T-cell (primary cell): ENCODE measurements at places on chromosomes 16 and 17.

GRCh38 chr16:50684823-50685461 is 3.8 kb upstream of the SNX20 start:
- DNase-seq = no peak

DNA sequence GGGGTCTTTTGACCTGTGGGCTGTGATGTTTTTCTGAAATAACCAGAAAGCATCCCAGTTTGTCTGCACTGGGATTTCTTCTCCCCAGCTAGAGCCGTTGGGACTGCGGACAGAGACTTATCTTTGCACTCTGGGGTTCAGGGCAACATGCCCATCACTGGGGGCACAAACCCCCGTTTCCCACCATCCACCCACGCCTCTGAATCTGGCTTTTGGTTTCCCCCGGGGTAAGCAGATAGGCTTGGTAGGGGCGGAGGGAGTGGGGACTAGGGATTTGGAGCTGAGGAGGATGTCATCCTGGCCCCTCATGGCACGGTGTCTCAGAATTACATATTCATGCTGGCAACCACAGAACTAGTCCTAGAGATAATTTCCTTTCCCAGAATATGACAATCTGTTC is 68.6 kb downstream of the CCDC182 start:
- DNase-seq = no peak

- DNase-seq = peak; percentile 41
These were observed 10.4 kb upstream of the CHMP6 start for GRCh38 chr17:80981062-80981902.

- no peak for DNase-seq
These were observed 27.6 kb upstream of the PITPNA start for GRCh38 chr17:1590029-1590746.

GRCh38 chr16:56950881-56951771 is 10.6 kb upstream of the CETP start:
- no peak for DNase-seq

DNA sequence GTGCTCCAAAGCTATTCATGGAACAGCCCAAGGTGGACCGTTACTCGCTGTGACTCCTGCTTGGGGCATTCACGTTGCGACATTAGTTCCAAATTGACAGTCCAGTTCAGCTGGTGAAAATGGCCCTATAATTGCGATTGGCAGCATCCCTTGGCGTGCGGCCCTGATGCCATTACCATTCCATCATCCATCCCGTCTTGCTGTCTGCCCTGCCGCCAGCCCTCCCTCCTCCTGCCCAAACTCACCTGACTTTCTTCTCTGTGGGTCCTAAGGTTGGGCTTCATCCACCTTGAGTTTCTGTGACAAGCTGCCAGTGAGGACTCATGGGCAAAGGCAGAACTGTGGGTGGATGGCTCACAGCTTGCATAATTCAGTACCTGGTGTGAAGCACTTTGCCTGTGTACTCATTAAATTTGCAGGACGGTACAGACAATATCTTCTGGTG is 104.6 kb downstream of the RPTOR start:
- DNase-seq = no peak

DNA sequence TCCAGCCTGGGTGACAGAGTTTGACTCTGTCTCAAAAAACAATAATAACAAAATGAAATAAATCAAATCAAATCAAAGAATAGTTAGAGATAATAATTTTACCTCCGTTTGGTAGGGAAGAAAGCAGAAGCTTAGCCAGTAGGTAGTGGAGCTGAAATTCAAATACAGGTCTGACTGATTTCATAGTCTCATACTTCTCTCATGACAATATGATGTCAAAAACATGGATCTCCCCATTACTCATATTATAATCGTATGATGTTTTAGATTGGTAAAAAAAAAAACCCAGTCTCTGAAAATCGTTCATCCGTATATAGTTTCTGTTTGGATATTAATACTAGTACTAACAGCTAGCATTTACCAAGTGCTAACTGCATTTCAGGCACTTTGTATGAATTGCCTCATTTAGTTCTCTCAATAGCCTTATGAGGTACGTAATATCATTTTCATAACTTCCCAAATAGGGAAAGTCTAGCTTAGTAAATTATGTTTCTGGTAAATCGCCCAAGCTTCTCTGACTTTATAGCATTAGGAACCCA is 48.7 kb downstream of the CDH8 start:
- no peak for DNase-seq

DNA sequence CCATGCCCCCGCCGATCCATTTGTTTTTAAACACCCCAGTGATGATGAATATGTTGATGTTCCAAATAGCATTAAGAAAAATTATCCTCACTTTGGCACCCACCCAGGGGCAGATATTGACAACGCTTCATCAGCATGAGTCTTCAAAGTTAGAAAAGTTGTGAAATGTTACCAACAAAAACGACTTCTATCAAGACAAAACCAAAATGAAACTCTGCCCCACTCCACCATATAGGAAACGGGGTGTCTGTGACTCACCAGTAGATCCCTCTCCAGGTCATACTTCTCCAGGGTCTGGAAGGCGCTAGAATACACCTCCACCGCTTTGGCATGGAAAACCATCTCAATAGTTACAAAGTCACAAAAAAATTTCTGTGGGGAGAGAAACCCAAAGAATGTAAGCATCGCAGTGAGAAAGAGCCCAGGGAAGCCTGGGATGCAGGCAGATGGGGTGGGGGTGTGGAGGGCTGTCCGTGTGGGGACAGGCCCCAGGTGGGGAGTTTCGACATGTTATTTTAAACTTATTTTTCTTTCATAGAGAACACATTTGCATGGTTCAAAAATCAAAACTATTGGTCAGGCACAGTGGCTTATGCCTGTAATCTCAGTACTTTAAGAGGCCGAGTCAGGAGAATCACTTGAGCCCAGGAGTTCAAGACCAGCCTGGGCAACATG is 10.2 kb downstream of the CIBAR2 start:
- DNase-seq = no peak

DNA sequence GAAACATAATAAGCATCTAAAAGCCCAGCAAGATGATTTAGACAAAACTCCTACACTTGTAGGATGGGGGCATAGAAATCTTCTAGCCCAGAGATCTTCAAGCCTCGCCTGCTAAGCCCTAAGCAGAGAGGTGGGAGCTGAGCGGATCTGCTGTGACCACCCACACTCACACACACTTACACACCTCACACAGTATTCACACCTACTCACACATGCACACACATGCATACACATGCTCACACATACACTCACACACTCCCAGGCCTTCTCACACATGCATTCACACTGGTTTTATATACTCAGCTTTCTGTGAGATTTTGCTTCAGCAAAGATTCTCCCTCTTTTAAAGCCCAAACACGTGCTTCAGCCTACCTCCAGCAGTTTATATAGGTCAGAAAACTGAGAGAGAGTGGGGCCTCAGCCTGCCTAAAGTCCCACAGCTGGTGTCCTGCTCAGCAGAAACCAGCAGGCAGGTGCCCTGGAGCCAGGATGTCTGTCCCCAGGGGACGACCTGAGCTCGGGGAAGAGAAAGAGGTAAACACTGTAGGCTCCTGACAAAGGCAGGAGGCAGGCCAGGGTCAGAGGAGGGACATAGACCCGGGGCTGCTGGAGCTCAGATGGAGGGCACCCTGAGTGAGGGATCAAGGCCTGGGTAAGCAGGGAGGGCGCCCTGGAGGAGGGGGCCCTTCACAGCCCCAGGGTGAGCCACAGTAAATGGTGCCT is 12.0 kb upstream of the KRT19 start:
- no peak for DNase-seq

DNA sequence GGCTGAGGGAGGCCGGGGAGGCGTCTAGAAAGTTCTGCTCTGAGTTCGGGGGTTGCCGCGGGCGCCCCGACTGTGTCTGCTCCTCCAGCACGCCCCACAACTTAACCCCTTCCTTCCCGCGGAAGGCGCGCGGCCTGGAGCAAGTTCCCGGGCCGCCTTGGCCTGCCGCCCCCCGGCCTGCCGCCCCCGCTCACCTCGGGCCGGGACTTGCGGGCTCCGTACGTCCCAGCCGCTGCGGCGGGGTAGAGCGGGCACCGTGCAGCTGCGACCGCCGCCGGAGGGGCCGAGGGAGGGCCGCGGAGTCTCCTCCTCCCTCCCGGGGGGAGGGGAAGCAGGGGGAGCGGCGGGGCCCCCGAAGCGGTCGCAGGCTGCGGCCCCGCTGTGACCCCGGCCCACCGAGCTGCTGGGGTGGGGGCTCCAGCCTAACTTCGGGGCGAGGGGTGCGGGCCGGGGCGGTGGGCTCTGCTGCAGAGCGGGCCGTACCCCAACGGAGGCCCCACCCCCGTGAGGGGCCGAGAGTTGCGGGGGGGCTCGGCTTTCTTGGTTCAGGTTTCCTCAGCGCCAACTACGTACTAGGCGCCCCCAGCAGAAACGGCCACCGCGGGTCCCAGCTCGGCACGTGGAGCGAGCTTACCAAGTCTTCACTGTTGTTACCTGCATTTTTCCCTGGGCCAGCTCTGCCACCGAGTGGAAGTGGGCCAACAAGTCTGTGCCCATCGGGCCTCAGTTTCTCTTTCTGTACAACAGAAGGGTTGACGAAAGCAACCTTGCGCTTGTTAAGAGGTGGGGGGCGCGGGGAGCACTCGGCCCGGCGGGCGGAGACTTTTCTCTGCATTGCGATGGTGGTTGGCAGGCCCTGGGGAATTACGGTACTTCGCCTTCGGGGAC is at the start of gene CCDC102A:
TSS of gene CCDC102A (minus strand) at position 266 of the 888 bp plus-strand sequence. CDS start 7,394 bp downstream, outside the sequence.
- no peak for DNase-seq

DNA sequence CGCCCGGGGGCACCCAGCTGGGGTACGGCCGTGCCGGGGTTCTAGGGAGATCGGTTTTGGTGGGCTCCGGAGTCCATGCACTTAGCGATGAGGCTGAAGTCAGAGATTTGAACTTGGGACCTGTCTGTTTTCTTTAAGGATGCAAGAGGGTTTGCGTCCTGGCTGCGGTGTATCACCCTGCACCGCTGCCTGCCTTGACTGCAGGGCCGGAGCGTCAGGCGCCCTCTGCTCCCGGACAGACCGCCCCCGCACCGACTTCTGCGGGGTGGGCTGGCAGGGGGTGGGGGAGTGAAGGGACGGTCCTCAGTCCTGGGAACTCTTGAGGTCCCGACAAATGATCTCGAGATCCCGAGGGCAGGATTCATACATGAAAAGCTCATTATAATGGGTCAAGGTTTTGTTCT is 701 bp downstream of the PDP2 start:
- no peak for DNase-seq

DNA sequence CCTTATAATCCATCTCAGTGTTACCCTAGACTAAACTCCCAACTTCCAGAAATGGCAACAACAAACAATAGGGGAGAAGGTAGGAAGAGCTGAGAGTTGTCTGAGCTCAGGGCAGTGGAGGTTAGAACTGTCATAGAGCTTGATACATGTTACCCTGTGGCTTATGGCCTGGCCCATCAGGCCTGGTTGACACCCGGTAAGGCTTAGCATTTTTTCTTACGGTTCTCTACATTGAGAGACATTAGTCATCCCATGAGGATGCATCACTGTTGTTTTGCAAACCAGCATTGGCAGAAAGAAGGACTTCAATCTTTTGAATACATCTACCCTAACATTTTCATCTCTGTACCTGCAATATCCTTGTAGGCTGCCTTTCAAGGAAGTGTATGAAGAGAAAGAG is 226.6 kb downstream of the PHKB start:
- DNase-seq = no peak

- DNase-seq = no peak
These were observed 7.9 kb upstream of the MRC2 start for GRCh38 chr17:62619417-62620155.

DNA sequence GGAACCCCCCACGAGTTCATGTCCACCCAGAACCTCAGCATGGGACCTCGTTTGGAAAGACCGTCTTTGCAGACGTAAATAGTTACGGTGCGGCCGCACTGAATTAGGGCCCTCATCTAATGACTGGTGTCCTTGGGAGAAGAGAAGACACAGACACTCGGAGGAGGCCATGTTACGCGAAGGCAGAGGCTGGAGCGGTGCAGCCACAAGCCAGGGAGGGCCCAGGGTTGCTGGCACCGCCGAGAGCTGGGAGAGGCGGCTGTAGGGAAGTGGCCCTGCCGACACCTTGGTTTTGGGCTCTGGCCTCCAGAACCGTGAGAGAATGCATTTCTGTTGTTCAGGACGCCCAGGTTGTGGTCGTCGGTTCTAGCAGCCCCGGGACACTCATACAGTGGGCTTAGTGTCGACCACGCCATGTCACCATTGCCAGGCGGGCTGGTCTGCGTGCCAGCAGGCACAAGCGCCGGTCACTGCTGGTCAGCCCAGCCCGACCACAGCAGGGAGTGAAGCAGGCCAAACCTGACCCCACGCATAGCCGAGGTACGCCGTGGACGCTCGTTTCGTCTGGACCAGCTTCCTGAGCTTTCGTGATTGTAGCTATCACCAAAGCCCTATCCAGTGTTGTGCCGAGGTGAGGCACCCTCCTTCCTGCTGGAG is 10.7 kb upstream of the WDR45B start:
- no peak for DNase-seq

DNA sequence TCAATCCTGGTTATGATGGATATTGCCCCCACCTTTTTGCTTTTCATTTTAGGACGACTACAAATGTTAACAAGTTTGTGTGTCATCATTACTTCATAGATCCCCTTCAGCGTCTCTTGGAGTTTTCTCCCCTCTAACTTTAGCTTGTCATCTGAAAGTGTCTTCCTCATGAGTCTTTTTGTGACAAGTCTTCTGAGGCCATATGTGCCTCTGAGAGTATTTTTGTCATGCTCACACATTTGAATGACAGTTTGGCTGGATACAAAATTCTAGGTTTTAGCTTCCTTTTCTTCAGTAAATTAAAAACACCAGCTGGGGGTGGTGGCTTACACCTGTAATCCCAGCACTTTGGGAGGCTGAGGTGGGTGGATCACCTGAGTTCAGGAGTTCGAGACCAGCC is 203.8 kb upstream of the CHMP6 start:
- DNase-seq = no peak

DNA sequence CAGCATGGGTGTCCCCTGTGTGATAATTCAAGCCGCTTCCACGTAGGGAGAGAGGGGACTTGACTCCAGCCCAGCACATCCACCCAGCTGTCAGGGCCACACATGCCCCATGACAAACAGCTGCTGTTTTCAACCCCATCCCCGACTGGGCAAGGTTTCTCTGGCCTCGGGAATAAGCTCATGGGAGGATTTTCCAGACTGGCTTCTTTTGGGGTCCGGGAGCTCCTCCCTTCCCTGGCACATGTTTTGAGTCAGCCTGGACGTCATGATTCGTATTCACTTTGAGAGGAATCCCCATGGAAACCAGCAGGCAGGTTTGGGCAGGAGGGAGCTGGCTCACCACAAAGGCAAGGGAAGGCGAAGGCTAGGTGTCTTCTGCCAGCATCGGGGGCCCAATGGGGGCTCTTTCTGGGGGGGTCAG is 156.4 kb downstream of the CMIP start:
- no peak for DNase-seq

- no peak for DNase-seq
These were observed 143.0 kb upstream of the ZFHX3 start for GRCh38 chr16:73190688-73191659.

DNA sequence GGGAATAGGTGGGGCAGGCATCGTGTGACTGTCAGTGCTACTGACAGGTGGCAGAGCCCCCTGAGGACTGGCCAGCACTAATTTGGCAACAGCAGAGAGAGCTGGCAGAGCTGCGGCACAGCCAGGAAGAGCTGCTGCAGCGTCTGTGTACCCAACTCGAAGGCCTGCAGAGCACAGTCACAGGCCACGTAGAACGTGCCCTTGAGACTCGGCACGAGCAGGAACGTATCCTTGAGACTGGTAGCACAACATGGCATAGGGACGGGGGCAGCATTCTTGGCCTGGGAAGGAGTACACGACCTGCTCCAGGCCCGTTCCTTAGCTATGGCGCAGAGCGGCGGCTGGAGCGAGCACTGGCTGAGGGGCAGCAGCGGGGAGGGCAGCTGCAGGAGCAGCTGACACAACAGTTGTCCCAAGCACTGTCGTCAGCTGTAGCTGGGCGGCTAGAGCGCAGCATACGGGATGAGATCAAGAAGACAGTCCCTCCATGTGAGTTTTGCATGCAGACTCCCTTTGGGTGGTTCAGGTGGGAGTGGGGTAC is 3.0 kb upstream of the NRN1L start:
- no peak for DNase-seq
